ENCODE measurements at places on chromosomes 1 and 21. TPM values are rescaled to one million over a fixed set of nuclear protein-coding genes. Genes with fewer than 3 reads are reported as not detected.

DNA sequence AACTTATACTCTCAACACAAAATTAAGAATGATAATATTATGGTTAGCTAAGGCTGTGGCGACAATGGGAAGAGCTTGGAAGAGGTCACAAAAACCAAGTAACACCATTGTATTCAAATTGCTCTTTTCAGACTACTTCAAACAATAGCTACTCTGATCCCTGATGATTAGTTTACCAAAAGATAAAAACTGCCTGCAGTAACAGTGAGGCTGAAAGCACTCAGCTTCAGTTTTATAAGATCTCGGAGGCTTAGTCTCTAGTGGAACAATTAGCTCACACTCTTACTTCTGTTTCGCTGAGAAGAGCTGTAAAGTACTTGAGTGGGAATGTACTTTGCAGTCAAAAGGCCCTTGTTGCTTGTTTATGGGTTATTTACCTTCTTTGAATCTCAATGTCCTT, 278.5 kb downstream of the LRRC7 start:
- H3K27me3 ChIP-seq: no peaks in the 10 kb centered on the region
- no peak for DNase-seq
- no peaks in the 10 kb centered on the region for H3K4me1 ChIP-seq
- H3K4me3 ChIP-seq: no peak overlapping the region
- no peaks in the 10 kb centered on the region for H3K36me3 ChIP-seq

DNA sequence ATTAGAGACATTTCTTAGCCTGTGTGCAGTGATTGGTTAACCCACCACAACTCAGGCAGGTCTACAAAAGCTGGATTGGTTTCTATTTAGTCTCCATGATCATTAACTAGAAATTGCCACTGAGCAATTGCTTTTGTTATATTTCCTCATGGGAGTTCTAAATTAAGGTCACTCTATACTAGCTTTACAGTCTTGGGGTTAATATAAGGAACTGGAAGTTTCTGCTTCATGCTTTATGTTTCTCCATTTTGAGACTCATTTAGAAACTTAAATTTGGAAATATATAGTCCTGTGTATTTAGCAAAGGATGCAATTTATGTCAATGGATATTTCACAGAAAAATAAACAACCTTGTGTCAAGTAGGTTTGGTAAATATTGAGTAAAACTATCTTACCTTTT, 137.5 kb downstream of the HLX start:
- no peaks in the 10 kb centered on the region for H3K4me1 ChIP-seq
- no peak overlapping the region for H3K27ac ChIP-seq
- no peaks in the 10 kb centered on the region for H3K36me3 ChIP-seq
- H3K4me3 ChIP-seq: no peak overlapping the region
- no peaks in the 10 kb centered on the region for H3K27me3 ChIP-seq

- H3K27me3 ChIP-seq: no peaks in the 10 kb centered on the region
- H3K27ac ChIP-seq: no peak overlapping the region
- DNase-seq: no peak
Observed at GRCh38 chr1:93330196-93330595, 15.5 kb upstream of the DR1 start.

The RGL1 gene
- 17.9 TPM for polyA plus RNA-seq

The VWA5B1 gene
- polyA plus RNA-seq: 1.1 TPM

- H3K4me1 ChIP-seq: no peaks in the 10 kb centered on the region
- no peaks in the 10 kb centered on the region for H3K36me3 ChIP-seq
- H3K4me3 ChIP-seq: no peak overlapping the region
- DNase-seq: no peak
Observed at GRCh38 chr1:180614730-180615129, 17.1 kb upstream of the XPR1 start.

The PLXNA2 gene
- polyA plus RNA-seq: 13.1 TPM

- no peaks in the 10 kb centered on the region for H3K4me1 ChIP-seq
- DNase-seq: no peak
- no peaks in the 10 kb centered on the region for H3K36me3 ChIP-seq
- H3K27me3 ChIP-seq: no peaks in the 10 kb centered on the region
- H3K4me3 ChIP-seq: no peak overlapping the region
- no peak overlapping the region for H3K27ac ChIP-seq
Observed at GRCh38 chr21:27388825-27389224, 421.9 kb upstream of the ADAMTS5 start.

The SPRR2A gene
- not detected for polyA plus RNA-seq

- H3K4me3 ChIP-seq: no peak overlapping the region
- no peak for DNase-seq
- H3K36me3 ChIP-seq: no peaks in the 10 kb centered on the region
- H3K27me3 ChIP-seq: no peaks in the 10 kb centered on the region
- no peak overlapping the region for H3K27ac ChIP-seq
Observed at GRCh38 chr1:28986306-28986910, 72.0 kb downstream of the EPB41 start.

- no peak for DNase-seq
- H3K27me3 ChIP-seq: no peaks in the 10 kb centered on the region
- H3K27ac ChIP-seq: no peak overlapping the region
- no peaks in the 10 kb centered on the region for H3K4me1 ChIP-seq
- H3K4me3 ChIP-seq: no peak overlapping the region
Observed at GRCh38 chr1:225343618-225344017, 84.2 kb downstream of the LBR start.

The LRRIQ3 gene
- polyA plus RNA-seq: not detected

GRCh38 chr1:112599477-112599876, 19.5 kb downstream of the ST7L start:
- no peak overlapping the region for H3K4me3 ChIP-seq
- no peaks in the 10 kb centered on the region for H3K27me3 ChIP-seq
- no peak for DNase-seq

GRCh38 chr1:32779242-32779641, 37.9 kb downstream of the YARS1 start:
- H3K27me3 ChIP-seq: no peaks in the 10 kb centered on the region
- H3K4me1 ChIP-seq: peaks cover 4% of the 10 kb centered on the region
- DNase-seq: no peak
- peaks cover 4% of the 10 kb centered on the region for H3K36me3 ChIP-seq
- H3K4me3 ChIP-seq: no peak overlapping the region
- no peak overlapping the region for H3K27ac ChIP-seq

GRCh38 chr1:61825393-61825792, 83.1 kb downstream of the PATJ start:
- peaks cover 12% of the 10 kb centered on the region for H3K4me1 ChIP-seq
- no peak overlapping the region for H3K27ac ChIP-seq
- H3K36me3 ChIP-seq: no peaks in the 10 kb centered on the region
- DNase-seq: peak; percentile 11

DNA sequence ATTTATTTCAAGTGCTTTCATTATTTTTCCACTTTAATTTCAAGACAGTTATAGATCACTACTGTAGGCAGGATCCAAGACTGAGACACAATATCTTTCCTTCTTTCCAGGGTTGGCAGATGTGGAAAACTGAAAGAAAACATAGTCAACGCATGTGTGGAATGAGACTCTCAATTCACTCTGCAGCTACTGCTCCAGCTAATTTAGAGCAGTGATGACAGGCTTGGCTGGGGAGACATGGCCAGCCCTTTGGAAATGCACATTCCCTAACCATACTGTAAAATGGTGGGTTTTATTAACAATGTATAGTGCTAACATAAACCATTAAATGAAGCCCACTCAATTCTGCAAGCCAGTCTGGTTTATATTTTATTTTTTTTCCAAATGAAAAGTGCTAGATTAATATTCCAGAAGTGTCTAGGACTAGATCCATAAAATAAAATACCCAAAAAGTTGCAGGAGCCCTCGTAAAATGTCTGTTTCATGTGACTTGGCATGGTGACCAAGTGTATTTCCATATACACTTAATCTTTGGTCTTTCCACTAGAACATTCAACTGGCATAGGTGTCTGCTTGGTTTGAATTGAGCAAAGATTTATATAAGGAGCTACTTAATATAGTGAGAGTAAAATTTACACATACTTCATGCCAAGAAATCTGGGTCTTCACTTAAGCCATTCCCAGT, 32.9 kb downstream of the COL11A1 start:
- H3K4me1 ChIP-seq: no peaks in the 10 kb centered on the region
- no peak overlapping the region for H3K27ac ChIP-seq
- no peak overlapping the region for H3K4me3 ChIP-seq
- no peak for DNase-seq

DNA sequence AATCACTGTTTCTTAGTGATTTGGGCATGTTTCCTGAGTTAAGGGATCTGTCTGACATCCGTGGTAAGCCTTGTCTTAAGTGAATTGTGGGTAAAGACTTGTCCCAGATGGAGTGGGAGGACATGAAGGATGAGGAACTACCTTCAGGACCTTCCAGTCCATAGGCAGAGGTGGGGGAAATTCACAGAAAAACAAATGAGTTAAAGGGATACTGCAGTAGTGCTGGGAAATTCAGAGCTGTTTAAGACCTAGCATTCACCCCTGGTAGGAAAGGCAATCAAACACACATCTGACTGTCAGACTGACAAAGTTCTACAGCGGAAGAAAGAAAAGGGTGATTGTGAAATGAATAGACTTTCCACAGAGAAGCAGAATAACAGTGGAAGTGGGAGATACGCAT, 3.0 kb downstream of the GNAT2 start:
- no peaks in the 10 kb centered on the region for H3K36me3 ChIP-seq
- no peak for DNase-seq
- H3K27me3 ChIP-seq: no peaks in the 10 kb centered on the region
- no peak overlapping the region for H3K4me3 ChIP-seq

DNA sequence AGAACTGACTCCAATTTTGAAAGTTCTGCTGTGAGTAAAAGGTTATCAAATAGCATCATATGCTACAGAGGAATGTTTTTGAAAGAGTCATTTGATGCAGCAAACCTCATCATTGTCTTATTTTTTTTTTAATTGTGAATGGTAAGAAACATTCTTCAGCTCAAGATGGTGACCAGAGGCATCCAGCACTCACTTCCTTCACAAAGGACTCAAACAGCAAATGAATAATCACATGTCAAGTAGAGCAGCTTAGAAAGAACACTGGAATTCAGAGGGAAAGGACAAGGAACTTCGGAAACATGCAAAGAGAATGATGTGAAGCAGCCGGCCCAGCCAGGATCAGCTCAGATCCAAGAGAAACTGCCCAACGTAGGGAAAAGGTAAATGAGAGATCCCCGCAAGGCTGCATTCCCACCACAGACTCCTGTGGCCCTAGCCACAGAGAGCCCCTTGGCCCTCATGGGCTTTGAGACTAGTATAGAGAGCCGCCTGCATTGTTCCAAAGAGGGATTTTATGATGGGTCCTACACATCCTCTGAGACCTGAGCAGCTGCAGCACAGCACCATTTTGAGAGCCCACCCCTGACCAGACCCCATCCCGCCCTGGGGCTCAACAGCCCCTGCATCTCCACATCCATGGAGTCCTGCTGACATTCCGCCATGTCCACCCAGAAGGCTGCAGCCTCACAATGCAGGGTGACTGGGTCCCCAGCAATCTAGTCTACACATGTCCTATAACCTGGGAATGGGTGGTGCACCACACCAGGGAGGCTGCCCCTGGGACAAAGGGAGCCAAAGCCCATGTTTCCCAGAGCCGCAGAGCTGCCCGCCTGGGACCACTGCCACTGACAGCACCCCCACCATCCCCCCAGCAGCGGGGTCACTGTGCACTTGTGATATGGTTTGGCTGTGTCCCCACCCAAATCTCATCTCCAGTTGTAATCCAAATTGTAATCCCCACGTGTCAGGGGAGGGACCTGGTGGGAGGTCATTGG, 21.2 kb upstream of the UTS2 start:
- H3K36me3 ChIP-seq: no peaks in the 10 kb centered on the region
- H3K4me3 ChIP-seq: no peak overlapping the region
- DNase-seq: no peak
- no peaks in the 10 kb centered on the region for H3K4me1 ChIP-seq
- H3K27me3 ChIP-seq: no peaks in the 10 kb centered on the region

GRCh38 chr1:32701421-32701911, 1.1 kb downstream of the SYNC start:
- peak overlapping the region; percentile 94 for H3K27ac ChIP-seq
- no peaks in the 10 kb centered on the region for H3K36me3 ChIP-seq
- no peak for DNase-seq
- H3K27me3 ChIP-seq: no peaks in the 10 kb centered on the region

GRCh38 chr1:210081494-210081893, 143.5 kb downstream of the SYT14 start:
- H3K4me1 ChIP-seq: no peaks in the 10 kb centered on the region
- H3K4me3 ChIP-seq: no peak overlapping the region
- H3K36me3 ChIP-seq: no peaks in the 10 kb centered on the region
- no peak overlapping the region for H3K27ac ChIP-seq
- no peak for DNase-seq

- no peak overlapping the region for H3K27ac ChIP-seq
- peaks cover 16% of the 10 kb centered on the region for H3K27me3 ChIP-seq
- H3K4me1 ChIP-seq: no peaks in the 10 kb centered on the region
- DNase-seq: no peak
- H3K36me3 ChIP-seq: no peaks in the 10 kb centered on the region
- no peak overlapping the region for H3K4me3 ChIP-seq
Observed at GRCh38 chr1:11443043-11443442, 35.9 kb upstream of the DISP3 start.

The MPL gene
- 0.54 TPM for polyA plus RNA-seq

The CD5L gene
- not detected for polyA plus RNA-seq

The KCNK2 gene
- 1.8 TPM for polyA plus RNA-seq

DNA sequence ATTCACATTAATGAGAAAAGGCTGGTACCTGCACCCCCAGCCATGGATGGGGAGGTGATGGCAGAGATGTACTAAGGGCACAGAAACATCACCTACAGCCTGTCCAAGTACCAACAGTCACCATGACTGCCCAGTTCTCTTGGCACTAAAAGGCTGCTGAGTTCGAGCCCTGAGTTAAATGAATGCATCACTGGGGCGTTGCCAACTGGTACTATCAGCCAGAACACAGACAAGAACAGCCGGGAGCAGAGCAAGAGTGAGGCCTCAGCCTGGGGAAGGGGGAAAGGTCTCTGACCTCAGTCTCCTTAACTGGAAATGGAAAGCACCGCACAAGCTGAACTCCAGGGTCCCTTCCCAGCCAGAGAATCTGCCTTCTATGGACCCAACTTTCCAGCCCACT, 60.5 kb downstream of the GLIS1 start:
- H3K4me1 ChIP-seq: peaks cover 33% of the 10 kb centered on the region
- no peaks in the 10 kb centered on the region for H3K27me3 ChIP-seq
- peak overlapping the region; percentile 65 for H3K27ac ChIP-seq
- H3K4me3 ChIP-seq: no peak overlapping the region

GRCh38 chr1:179825206-179825605, 52.4 kb downstream of the TOR1AIP2 start:
- no peak overlapping the region for H3K4me3 ChIP-seq
- DNase-seq: no peak
- no peaks in the 10 kb centered on the region for H3K27me3 ChIP-seq
- no peaks in the 10 kb centered on the region for H3K36me3 ChIP-seq
- H3K4me1 ChIP-seq: no peaks in the 10 kb centered on the region

- DNase-seq: no peak
- no peaks in the 10 kb centered on the region for H3K4me1 ChIP-seq
- no peak overlapping the region for H3K27ac ChIP-seq
- no peaks in the 10 kb centered on the region for H3K36me3 ChIP-seq
- H3K4me3 ChIP-seq: no peak overlapping the region
Observed at GRCh38 chr1:171152549-171152948, 32.6 kb upstream of the FMO2 start.

- H3K27me3 ChIP-seq: no peaks in the 10 kb centered on the region
- no peak overlapping the region for H3K27ac ChIP-seq
- no peak overlapping the region for H3K4me3 ChIP-seq
Observed at GRCh38 chr1:153777648-153778047, 2.4 kb downstream of the SLC27A3 start.

- no peak for DNase-seq
- H3K27me3 ChIP-seq: peaks cover 35% of the 10 kb centered on the region
- H3K27ac ChIP-seq: no peak overlapping the region
Observed at GRCh38 chr1:175597969-175598765, 145.2 kb downstream of the TNR start.

Data from hepatocyte (in vitro differentiated cells).